GM04504 (cell line): ENCODE measurements at places on chromosomes 12 and 14.
A peak's percentile ranks its signal among the peaks of the same experiment; 100 is the strongest.

- no peak for DNase-seq
Measured at GRCh38 chr14:88209273-88209672, 113.8 kb downstream of the KCNK10 start.

DNA sequence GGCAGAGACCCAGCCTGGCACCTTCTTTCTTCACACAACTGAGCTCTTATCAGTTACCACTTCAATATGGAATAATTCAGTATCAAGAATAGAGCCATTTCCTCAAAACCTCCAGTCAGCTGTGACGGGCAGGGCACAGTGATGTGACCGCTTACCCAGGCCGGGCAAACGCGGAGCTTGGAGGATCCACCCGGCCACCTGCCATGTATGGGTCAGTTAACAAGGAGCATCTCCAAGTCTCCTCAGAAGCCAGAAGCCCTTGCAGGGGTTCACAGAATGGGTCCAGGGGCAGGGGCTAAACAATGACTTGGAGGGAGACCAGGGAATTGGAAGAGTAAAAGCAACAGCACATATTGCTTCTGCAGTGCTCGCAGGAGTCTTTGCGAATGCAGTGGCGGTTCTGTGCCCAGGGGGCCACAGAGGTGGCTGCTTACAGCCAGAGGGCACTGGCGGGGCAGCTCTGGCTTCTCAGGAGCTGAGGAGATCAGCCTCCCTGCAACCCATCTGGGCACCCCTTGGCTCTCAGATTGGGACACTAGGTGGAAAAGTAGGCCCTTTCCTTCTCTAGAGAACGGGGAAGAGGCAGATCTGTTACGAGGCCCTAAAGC, 162.3 kb downstream of the CALM1 start:
- no peak for DNase-seq

DNA sequence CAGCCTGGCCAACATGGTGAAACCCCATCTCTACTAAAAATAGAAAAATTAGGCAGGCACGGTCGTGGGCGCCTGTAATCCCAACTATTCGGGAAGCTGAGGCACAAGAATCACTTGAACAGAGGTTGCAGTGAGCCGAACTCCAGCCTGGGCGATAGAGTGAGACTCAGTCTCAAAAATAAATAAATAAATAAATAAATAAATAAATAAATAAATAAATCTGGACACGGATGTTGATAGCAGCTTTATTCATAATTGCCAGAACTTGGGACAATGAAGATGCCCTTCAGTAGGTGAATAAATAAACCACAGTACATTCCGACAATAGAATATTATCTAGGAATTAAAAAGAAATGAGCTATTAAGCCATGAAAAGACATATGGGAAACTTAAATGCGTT, 31.1 kb downstream of the TMEM30B start:
- DNase-seq = no peak

DNA sequence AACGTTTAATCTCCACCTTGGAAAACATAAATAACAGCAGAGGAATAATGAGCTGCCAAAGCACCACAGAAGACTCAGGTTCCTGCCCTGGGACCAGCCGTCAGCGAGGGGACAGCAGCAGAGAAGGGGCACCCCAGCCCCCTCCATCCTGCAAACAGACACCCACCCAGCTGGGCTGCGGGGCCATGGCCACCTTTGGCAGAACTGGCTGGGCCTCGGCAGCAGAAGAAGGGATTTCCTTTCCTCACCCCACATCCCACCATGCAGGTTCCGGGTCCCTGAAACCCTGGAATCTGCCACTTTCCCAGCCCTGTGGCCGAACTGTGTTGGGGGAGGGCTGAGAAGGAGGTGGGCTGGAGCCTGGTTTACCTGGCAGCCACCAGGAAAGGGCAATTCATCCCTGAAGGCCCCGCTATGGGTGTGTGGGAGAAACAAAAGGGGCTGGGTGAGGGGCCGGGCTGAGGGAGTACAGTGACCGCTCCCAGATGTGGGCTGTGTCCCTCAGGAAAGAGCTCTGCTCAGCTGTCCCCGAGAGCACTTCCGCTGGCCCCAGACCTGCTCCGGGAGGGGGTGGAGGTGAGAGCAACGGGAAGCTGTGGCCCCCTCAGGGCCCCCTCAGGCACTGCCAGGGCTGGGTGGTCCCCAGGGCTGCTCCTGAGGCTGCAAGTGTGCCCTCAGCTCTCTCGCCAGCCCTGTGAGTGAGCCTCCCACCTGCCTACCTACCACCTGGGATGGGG, 3.8 kb downstream of the PGF start:
- no peak for DNase-seq

GRCh38 chr12:6215932-6216494, 15.8 kb downstream of the CD9 start:
- DNase-seq = peak; percentile 77

DNA sequence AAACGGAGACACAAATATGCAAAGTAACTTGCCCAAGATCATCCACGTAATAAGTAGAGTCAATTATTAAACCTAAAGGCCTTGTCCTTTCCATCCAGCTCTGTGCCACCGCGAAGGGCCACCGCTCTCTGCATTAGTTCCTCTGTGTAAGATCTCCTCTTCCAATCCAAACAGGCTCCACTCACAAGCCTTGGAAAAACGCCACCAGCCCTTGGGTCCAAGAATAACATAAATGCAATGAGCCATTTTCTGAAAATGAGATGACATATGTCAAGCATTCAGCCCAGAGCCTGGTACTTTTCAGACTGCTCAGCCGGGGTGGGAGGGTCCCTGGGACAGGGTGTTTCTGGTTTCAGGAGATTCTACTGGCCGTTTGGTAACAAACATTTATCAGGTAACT, 30.0 kb downstream of the DGLUCY start:
- DNase-seq = no peak

DNA sequence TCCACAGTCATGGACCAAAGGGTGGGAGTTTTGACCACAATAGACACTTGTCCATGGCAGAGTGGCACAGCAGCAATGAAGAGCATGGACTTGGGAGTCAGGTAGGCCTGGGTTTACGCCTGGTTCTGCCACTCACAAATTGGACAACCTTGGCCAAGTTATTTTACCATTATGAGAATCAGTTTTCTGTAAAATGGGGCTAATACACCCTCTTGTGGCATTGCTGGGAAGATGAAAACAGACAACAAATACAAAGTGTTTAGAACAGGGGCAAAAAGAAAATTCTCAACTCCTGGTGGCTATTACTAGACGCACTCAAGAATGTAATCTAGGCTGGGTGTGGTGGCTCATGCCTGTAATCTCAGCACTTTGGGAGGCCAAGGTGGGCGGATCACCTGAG, 2.6 kb downstream of the C12orf43 start:
- no peak for DNase-seq

- DNase-seq = no peak
Measured at GRCh38 chr12:73307260-73307659, 1035.1 kb downstream of the TRHDE start.

DNA sequence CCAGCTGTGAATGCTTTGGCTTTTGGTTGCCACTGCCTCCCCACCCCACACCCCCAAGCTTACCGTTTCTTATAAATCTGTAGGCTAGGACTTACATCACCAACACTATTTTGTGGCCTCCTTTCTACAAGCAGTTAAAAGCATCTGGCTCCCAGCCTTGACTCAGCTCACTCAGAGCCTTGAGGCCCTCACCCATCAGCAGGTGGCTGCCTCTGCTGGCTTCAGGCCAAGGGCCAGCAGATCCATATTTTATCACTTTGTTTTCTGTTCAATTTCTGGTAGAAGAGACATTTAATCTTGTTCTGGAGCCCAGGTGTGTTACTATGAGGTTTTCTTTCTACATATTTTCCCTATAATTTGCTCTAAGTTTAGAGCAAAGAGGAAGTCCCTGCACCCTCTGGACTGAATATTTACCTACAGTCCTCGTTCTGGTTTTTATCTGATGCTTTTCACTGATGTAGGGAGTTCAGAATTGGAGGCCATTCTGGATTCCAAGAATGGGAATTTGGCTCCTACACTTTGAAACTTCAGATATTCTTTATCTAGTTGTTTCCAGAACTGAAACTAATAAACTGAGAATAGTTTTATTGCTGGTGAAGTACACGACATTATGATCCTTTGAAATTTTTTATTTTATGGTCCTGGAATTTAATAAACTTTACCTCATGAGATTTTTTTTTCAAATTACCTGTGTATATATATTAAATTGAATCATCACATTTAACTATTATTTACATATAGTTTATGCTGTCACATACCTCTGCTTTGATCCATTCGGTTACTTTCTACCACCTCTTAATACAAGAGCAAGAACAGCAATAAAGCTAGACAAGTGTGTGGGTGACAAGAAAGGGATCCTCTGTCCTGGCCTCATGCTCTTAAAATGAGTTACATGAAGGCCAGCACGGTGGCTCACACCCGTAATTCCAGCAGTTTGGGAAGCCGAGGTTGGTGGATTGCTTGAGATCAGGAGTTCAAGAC, 22.2 kb downstream of the PLBD1 start:
- DNase-seq = no peak

DNA sequence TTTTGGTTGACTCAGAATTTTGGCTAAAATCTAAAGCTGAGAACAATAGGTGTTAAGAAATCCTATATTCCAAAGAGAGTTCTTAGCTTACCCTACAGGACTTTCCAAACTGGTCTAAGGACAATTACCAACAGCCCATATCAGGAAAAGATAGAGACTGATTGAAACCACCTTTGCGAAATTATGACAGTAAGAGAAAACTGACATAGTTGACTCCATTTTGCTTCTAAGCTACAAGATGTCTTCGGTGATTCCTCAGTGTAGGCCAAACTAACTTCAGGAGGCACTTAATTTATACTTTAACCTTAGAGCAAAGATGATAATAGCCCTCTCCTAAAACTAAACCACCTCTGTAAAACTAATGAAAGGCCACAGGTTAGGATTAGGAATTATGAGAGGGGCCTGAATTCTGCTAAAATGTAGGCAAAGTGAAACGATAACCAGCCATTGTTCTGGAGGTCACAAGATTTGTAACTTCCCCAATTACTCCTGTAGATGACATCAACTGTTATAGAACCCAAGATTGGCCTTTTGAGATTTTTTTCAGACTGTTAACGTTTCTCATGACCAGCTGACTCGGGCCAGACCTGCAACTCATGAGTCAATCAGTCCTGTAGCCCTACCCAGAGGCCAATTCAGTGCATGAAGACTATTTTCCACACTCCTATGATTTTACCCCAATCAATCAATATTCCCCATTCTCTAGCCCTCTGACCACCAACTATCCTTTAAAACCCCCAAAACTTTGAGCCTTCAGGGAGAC, 43.0 kb downstream of the KLRG1 start:
- DNase-seq = no peak

DNA sequence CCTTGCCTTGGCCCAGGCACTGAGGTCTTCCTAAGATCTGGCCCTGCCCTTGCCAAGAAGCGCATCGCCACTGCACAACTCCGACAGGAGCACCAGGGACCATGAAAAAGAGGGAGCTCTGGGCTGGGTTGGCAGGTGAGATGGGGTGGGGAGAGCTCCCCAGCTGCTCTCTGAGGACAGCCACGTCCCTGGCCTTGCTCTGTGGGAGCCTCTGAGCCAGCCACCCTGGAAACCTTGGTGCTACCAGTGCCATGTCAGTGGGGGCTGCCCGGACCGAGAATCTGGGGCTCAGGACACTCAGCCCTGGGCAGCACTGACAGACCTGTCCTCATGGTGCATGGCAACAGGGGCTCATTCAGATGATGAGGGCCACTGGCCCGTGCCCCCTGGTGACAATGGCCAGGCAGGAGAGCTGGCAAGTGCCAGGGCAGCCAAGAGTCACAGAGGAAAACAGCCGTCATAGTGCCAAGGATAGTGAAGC, 134.8 kb downstream of the ZFP36L1 start:
- DNase-seq = no peak

DNA sequence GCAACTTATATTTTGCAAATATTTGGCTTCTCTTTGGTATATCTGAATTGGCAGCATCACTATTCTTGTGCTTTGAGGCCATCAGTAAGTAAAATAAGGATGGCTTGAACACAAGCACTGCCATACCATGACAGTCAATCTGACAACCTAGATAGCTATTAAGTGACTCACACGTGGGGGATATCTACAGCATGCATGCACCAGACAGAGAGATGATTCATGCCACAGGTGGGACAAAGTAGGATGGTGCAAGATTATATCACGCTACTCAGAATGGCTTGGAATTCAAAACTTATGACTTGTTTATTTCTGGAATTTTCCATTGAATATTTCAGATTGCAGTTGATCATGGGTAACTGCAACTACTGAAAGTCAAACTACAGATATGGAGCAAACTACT, 675.6 kb upstream of the MDGA2 start:
- DNase-seq = no peak

GRCh38 chr12:113230315-113231234, 9.3 kb downstream of the TPCN1 start:
- DNase-seq = no peak

DNA sequence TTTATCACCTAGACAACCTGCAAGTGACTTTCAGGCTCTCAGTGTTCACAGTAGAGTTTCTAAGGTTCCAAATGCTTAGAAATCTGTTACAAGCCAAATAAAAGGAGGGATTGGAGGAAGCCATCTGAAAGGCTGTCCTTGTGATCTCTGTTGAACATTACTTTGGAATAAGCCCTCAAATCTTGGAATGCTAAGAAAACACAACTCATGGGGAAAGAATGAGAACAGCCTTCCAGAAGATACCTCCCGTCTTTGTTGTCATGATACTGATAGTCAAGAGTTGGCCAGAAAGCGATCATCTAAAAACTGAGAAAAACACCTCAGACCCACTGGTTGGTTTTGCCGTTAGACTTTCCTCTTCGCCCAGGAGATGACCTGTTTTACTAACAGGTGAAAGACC, 44.4 kb upstream of the KCNK13 start:
- no peak for DNase-seq

GRCh38 chr12:102009796-102010195, 52.0 kb downstream of the WASHC3 start:
- DNase-seq = no peak

DNA sequence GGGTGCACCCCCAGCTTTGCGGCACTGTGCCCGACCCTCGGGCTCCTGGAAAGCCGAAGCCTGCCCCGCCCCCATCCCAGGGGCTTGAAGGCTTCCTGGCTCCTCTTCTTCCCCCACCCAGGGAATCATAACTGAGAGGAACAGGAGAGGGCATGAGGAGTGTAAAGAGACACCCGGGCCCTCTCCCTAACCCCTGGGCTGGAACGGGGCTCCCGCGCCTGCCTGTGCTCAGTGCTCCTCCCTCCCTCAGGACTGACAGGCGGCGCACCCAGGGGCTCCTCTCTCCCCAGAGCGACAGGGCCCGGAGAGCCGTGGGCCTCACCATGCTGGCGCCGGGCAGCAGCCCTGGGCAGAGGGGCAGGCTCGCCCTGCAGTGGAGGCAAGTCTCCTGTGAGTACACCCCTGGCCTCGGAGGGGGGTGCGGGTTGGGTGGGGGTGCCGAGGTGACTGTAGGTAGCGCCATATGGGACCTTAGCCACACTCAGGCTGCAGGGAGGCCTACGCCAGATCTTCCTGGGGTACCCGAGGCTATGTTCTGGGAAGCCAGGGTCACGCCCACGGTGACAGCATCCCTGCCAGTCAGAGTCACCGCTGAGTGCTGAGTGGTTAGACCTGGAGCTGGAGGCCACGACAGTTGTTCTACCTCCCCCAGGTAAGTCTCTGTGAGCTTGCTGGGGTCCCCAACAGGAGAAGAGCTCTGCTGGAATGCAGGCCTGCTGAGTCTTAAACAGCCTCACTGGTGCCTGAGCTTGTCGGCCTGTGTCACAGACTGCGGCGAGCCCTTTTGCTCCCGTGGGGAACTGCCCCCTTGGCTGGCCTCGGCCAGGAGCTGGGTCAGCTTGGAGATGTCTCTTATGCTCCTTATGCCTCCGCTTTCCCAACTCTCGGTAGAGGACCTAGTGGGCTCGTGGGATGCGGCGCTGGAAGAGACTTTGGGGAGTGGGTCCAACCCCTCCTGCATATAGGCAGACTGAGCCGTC, 7.8 kb downstream of the LRTM2 start:
- DNase-seq = no peak

- DNase-seq = no peak
Measured at GRCh38 chr12:82089369-82090121, 268.6 kb downstream of the CCDC59 start.
